ENCODE measurements at places on chromosomes 4 and X.

DNA sequence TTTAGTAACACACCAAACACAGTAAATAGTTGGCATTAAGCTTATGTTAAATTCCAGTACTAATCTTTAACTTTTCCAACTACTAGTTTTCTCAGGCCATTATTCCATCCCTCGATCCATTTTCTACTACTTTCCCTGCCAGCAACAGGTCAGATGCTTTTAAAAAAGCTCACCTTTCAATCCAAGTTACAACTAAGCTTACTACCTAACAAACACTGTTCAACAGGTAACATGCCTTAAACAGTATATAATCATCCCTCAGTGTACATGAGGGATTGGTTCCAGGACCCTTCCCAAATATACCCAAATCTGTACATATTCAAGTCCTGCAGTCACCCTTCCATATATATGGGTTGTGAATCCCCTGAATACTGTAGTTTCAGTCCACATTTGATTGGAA, 5.5 kb downstream of the CCNA2 start:
- no peak for DNase-seq

DNA sequence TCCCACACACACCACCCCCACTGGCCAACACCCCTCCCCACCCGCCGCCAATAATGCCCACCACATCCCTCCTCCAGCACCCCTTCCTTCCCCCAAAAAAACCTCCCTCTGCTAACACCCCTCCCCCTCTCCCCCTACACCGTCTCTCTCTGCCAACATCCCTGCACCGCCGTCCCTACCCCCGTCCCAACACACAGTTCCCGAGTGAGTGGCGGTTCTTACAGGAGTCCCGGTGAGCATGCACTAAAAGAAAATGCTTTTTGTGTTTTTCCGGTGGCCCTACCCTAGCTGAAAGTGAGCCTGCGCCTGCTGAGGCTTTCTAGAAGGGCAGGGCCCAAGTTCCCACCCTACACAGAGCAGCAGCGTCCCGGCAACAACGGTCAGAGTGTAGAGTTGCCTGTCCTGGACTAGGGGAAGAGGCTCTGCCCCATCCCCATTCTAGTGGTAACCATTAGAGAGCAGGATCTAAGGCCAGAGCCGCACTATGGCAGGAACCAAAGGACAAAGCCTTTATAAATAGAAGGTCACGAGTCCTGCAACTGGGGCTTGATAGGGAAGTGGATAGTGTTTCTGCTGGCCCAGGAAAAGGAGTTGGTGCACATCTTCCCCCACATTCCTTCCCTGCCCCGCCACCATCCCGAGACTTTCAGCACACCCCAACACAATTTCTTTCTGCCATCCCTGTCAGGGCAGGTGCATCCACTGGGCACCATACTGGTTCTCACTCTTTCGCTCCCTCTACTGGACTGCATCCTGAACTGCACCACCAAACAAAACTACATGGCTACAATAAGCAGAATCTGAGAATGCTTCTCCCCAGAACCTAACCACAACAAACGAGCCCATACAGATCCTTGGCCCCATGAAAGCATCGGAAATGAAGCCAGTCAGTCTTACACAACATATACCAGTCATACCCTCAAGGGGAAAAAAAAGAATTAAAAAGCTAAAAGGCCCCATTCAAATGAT, 78.1 kb upstream of the PAGE3 start:
- no peak for DNase-seq

DNA sequence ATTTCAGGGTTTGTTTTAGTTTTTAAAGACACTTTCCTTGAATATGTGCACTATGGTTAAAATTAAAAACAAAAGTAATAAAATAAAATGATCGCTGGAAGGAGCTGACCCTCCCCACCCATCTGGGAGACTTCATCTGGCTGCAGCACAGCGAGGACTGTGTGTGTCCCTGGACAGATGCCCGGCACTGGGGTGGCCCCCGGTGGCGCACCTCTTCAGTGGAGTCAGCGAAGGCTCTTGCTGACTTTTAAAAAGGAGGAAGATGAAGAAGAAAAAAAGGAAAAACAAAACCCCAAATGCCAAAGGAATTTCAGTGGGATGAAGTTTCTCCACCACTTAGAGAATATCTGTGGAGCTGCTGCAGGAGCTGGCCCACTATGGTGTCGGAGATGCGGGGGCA, 5.4 kb upstream of the ADGRG4 start:
- DNase-seq: no peak

GRCh38 chr4:76208005-76208765, 5.4 kb downstream of the SCARB2 start:
- DNase-seq: no peak

- no peak for DNase-seq
Measured at GRCh38 chr4:127214931-127215330, 417.8 kb upstream of the INTU start.

Data from activated CD8-positive, alpha-beta memory T cell treated with anti-CD3 and anti-CD28 coated beads for 4 hours (primary cell).